ENCODE measurements at places on chromosomes 6 and 20.

GRCh38 chr20:47330071-47330470 is 26.4 kb downstream of the ZMYND8 start:
- DNase-seq: no peak

- no peak for DNase-seq
These were observed 5.1 kb upstream of the KIAA0408 start for GRCh38 chr6:127464161-127464880.

- DNase-seq: no peak
These were observed 79.9 kb downstream of the ZNF217 start for GRCh38 chr20:53513489-53514298.

GRCh38 chr20:34512955-34513419 is 3.2 kb upstream of the DYNLRB1 start:
- no peak for DNase-seq

GRCh38 chr20:55216525-55217242 is 741.3 kb downstream of the DOK5 start:
- DNase-seq: no peak
